ENCODE measurements at places on chromosomes 4 and X.

GRCh38 chr4:89929425-89930159, 34.9 kb downstream of the MMRN1 start:
- DNase-seq = no peak

GRCh38 chr4:79235095-79235494, 90.8 kb downstream of the NAA11 start:
- DNase-seq = no peak

GRCh38 chrX:16144420-16144819, 21.1 kb downstream of the GRPR start:
- no peak for DNase-seq

- DNase-seq = no peak
Observed at GRCh38 chr4:18850867-18851266, 829.3 kb upstream of the LCORL start.
